ENCODE measurements at places on chromosomes 1 and 21.

DNA sequence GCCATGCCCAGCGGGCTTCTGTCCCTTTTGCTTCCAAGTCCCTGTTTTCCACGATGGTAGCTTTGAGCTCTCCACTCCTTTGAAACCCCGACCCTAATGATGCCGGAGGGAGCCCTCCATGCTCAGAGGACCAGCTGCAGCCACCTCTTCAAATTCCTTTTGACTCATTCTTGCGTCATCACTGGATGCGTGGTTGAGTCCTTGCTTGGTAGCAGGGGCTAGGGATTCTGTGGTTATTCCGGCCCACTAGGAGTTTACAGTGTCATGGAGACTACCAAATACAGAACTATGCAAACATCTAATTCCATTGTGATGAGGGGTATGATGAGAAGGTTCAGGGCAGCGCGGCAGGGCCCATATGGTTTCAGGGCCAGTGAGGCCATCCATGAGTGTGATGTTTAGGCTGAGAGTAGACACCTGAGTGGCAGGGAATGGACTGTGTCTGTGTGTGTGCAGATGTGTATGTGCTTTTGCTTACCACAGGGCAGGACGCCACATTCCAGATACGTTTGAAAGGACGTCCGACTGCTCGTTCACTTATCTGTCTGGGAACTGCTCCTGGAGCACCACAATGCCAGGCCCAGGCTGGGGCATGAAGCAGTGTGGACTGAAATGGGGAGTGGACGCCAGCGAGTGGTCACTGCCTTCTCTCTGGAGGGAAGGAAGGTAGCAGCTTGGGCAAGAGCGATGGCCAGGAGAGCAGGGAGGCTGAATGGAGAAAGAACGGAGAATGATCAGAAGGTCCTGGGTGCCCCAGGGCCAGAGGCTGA is 30.4 kb upstream of the ZBTB21 start:
- peak; percentile 79 for DNase-seq
- peaks cover 14% of the 10 kb centered on the region for H3K4me1 ChIP-seq
- peak overlapping the region; percentile 36 for H3K27ac ChIP-seq
- H3K27me3 ChIP-seq, result no peaks in the 10 kb centered on the region
- H3K4me3 ChIP-seq, result no peak overlapping the region

DNA sequence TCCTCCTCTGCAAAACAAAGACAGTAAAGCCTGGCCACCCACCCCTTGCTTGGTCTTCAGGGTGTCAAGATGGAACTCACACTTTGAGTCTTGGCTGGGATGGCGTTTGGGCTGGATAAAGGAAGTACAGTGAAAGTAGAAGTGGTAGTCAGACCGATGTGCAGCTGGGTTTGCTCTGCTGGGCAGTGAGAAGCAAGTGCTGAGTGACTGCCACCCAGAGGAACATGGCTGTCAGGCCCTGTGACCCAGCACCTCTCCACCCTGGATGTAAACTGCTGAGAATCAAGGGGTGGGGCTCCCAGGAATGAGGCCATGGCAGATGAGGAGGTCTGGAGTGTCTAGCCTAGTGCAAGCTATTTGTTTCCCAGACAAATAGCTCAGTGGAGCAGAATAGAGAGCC is 51.2 kb downstream of the POFUT2 start:
- peaks cover 38% of the 10 kb centered on the region for H3K27me3 ChIP-seq
- no peak for DNase-seq
- H3K36me3 ChIP-seq, result no peaks in the 10 kb centered on the region
- no peak overlapping the region for H3K27ac ChIP-seq

DNA sequence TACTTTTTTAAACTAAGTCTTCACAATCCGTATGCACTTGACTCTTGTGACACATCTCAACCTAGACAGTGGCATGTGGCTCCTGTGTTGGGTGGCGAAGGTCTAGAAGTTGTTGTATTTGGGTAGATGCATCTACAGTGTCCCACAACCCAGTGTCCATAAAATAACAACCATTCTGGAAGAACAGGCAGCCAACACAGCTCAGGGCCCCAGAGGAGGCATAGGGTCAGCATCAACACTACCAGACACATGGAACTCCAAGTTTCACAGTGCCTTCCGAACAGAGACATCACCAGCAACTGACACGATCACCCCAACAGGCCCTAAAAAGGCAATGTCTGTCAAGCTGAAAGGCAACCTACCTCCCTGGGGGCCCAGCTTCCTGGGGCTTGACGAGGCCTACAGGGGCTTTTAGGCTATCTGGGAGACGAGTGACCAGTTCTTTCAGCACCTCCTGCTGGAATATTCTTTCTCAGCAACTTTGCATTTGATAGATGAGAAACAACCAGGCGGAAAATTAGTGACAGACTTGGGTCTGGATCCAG is 5.6 kb downstream of the SH3BP5L start:
- H3K36me3 ChIP-seq, result peaks cover 32% of the 10 kb centered on the region
- no peaks in the 10 kb centered on the region for H3K27me3 ChIP-seq
- no peaks in the 10 kb centered on the region for H3K4me1 ChIP-seq
- no peak overlapping the region for H3K27ac ChIP-seq
- no peak overlapping the region for H3K4me3 ChIP-seq

DNA sequence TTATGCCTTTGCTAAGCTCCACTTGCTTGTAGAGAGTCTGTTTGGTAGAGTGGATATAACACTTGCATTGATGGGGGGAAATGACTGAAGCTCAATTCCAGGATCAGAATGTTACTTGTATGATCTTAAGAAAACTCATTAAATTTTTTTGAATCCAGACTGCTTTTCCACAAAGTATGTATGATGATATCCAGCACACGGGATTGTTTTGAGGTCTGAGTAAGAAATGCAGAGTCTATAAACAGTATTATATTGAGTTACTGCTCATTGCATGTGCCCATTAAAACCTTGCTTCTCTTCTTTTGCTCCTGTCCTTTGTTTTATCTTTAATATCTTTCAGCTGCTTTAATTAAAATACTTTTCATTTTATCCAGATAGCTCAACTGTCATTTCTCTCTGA is 570.4 kb upstream of the ZRANB2 start:
- no peaks in the 10 kb centered on the region for H3K4me1 ChIP-seq
- DNase-seq, result no peak
- peaks cover 3% of the 10 kb centered on the region for H3K27me3 ChIP-seq
- H3K36me3 ChIP-seq, result no peaks in the 10 kb centered on the region
- no peak overlapping the region for H3K27ac ChIP-seq

DNA sequence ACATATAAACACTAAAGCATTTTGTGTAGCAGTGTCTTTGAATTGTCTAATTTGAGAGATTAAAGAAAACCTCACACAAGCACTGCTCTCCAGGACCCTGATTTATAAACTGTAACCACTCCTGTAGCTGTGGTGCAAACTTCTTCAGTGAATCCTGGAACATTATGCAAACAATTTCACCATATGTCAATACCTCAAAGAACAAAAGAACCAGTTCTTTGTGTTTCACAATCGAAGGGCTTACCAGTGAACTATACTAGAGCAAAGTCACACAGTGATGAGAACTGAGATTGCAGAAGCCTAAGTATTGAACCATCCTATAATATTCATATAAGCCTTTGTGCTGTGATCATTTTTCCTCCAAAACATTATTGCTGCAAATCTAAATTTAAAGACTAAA is 21.5 kb downstream of the DPH5 start:
- H3K27me3 ChIP-seq, result no peaks in the 10 kb centered on the region
- H3K36me3 ChIP-seq, result peaks cover 22% of the 10 kb centered on the region
- DNase-seq, result no peak
- H3K4me1 ChIP-seq, result peaks cover 30% of the 10 kb centered on the region
- no peak overlapping the region for H3K4me3 ChIP-seq

DNA sequence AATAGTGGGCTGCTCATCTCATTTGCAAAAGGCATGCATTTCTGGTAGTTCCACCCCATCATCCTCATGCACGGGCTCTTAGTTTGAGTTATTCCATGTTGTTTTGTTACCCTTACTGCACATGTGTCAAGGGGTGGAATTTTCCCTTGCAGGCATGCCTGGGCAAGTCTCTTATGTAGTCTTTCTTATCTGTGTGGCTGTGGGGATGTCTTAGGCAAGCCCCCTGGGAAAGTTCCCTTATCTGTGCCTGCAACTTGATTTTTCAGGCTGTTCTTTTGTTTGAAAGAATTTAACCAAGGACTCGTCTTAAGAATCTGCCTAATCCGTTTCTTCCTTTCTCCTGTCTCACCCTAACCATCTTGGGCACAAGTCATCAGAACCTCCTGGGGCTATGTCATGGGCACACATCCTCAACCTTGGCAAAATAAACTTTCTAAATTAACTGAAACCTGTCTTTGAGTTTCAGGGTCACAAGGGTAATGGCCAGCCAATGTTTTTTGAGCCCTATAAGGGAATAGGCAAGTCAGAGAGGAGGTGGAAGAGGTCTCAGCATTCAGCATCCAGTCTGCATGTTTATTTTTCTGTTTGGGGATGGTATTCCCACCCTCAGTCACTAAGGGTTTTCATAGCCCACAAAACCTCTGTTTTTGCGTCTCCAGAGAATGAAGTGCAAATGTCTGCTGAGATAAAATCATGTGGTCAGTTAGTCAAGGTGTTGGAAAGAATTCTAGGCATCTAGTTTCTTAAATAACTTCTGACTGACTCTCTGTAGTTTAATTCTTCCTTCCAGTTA is 579.7 kb downstream of the PLA2G4A start:
- no peak overlapping the region for H3K4me3 ChIP-seq
- no peak overlapping the region for H3K27ac ChIP-seq
- no peaks in the 10 kb centered on the region for H3K36me3 ChIP-seq

DNA sequence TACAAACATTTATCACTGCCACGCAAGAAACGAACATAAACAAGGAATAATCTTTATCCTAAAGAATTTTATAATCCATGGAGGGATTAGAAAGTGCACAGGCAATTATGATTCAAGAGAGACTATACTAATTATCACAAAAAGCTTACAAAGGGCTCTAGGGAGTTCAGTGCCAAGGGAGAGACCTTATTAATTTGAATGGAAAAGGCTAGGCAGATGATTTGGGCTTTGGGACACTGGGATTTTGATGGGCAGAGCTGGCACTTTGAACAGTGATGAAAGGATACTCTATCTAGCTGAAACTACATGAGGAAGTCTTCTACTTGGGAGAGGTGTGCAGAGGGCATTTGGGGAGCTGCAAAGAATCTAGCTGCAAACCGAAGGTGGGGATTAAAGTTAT is 48.9 kb upstream of the IVNS1ABP start:
- no peak for DNase-seq
- H3K27me3 ChIP-seq, result no peaks in the 10 kb centered on the region
- peaks cover 7% of the 10 kb centered on the region for H3K4me1 ChIP-seq
- H3K36me3 ChIP-seq, result no peaks in the 10 kb centered on the region

GRCh38 chr1:234111458-234112142 is 207.1 kb downstream of the SLC35F3 start:
- H3K4me3 ChIP-seq, result no peak overlapping the region
- peaks cover 7% of the 10 kb centered on the region for H3K4me1 ChIP-seq
- DNase-seq, result no peak
- no peaks in the 10 kb centered on the region for H3K36me3 ChIP-seq

DNA sequence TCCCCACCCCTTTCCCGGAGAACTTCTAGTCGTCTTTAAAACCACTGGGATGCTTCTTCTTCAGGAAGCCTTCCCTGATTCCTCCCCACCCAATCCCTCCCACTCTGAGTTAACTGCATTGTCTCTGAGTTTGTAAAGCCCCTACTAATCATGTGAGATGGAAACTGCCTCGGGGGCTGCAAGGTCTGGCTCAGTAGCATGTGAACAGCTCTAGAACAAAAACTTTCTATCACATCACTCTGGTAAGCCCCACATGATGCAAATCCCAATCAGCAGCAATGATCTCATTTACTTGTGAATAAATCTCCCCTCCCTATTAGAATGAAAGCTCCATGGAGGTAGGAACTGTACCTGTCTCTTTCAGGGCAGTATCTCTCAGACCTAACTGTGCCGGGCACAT is 141.0 kb upstream of the JUN start:
- H3K4me1 ChIP-seq, result peaks cover 40% of the 10 kb centered on the region
- no peaks in the 10 kb centered on the region for H3K36me3 ChIP-seq
- H3K27ac ChIP-seq, result no peak overlapping the region
- H3K4me3 ChIP-seq, result no peak overlapping the region

- no peak overlapping the region for H3K27ac ChIP-seq
- DNase-seq, result no peak
- H3K4me3 ChIP-seq, result no peak overlapping the region
- H3K36me3 ChIP-seq, result peaks cover 11% of the 10 kb centered on the region
Measured at GRCh38 chr1:155466996-155467395, 95.6 kb downstream of the ASH1L start.

DNA sequence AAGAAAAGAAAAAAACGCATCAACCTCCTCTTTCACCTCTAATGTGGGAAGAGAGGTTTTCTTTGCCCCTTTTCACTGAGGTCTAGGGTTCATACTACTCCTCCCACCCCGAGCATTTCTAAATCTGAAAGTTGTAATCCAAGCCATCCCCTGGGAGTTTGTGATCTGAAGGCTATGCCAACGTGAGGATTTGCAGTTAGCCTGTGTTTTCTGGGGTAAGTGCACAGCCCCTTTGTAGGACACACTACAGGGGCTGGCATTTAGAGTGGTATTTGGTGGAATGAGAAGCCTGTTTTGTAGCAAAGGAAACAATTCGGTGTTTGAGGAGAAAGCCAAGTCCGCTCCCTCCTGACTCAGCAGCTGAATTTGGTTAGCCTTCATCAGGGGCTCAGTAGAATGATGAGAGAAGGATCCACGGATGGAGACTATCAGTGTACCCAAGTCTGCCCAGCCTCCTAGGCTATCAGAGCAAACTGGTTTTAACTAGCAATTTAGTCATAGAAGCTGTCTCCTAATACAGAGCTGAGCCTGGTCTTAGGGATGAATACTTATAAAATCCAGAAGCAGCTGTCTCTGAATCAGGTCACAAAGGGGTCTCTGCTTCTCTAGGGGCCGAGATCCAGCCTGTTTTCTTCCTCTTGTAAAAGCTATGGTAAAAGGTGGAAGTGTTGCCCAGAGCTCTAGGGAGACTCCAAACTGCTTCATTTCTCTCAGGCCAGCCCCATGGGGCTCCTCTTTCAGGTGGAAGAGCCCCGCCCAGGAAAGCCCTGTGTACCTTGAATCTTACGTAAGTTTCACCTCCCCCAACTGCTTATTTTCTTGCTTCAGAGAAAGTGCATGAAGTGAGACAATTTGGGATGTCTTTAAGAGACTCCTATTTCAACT is 2.1 kb downstream of the PCP4L1 start:
- H3K36me3 ChIP-seq, result no peaks in the 10 kb centered on the region
- peaks cover 9% of the 10 kb centered on the region for H3K27me3 ChIP-seq
- DNase-seq, result no peak
- no peak overlapping the region for H3K4me3 ChIP-seq
- peaks cover 9% of the 10 kb centered on the region for H3K4me1 ChIP-seq

DNA sequence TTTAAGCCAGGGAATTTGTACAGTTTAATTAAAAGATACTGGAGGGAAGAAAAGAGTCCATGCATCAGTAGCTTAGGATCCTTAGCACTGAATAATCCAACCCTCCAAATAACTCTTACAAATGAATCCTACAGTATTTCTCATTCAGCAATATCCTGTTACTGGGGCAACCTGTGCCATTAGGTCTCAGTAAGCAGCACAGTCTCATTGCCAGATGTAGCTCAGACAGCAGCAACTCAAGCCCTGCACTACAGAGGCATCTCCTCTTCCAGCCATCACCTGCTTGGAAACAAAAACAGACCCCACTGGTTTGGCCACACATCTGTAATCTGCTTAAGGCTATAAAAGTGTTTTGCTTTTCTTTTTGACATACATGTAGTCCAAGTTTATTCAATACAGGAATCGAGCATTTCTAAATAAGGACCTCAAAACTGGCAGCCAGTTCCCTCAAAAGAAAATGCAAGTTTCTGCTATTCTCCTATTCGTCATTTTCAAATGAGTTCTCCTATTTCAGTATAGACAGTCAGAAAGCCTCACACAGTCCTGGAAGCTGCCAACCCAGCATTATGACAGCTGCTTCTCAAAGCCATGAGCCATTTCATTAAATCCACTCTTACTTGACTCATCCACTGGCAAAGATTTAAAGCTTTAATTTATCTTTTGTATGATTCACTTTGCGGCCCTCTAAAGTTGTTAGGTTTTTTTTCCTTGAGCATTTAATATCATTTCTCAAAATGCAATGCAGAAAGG is 129.0 kb downstream of the APP start:
- H3K27me3 ChIP-seq, result no peaks in the 10 kb centered on the region
- no peak for DNase-seq
- peaks cover 13% of the 10 kb centered on the region for H3K4me1 ChIP-seq
- H3K36me3 ChIP-seq, result peaks cover 54% of the 10 kb centered on the region
